Muscle of arm (tissue), 14 donors: ENCODE measurements at places on chromosomes 1 and 21. TPM values are rescaled to one million over a fixed set of nuclear protein-coding genes. Genes with fewer than 3 reads are reported as not detected.

DNA sequence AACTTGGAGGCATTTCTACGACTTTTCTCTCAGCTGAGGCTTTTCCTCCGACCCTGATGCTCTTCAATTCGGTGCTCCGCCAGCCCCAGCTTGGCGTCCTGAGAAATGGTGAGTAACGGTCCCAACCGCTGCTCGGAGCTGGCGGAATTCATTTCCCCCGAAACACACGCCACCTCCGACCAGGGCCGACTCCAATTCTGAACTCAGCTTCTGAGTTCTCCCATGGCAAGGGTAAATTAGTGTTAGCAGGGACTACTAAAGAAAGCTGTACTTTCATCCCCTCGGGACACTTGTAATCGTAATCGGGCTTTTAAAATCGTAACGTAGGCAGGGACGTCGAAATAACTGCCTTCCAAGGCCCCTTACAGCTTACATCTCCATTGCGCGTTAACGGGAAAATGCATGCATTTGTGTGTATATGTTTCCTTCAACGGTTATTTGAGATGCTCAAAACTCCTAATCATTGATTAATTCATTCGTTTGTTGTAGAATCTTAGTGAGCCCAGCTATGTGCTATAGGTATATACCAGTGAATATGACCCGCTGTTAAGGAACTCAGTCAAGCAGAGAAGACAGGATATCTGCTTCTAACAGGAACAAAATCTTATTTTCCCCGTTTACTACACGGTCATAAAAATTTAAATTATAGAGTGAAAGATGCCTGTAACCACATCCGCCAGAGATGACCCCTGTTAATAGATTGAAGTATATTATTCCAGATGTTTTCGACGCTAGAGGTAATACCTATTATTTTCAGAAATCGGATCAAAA lies 472 bp downstream of the DTL start:
- DNase-seq = no peak

Gene FOXO6
- 16.4 TPM for polyA plus RNA-seq

GRCh38 chr1:151898519-151898991 lies 10.8 kb downstream of the THEM4 start:
- no peak for DNase-seq

- no peak for DNase-seq
Observed at GRCh38 chr1:164754088-164754600, 195.2 kb downstream of the PBX1 start.

Gene PADI3
- polyA plus RNA-seq = not detected
